ENCODE measurements at places on chromosomes 11 and 22.

DNA sequence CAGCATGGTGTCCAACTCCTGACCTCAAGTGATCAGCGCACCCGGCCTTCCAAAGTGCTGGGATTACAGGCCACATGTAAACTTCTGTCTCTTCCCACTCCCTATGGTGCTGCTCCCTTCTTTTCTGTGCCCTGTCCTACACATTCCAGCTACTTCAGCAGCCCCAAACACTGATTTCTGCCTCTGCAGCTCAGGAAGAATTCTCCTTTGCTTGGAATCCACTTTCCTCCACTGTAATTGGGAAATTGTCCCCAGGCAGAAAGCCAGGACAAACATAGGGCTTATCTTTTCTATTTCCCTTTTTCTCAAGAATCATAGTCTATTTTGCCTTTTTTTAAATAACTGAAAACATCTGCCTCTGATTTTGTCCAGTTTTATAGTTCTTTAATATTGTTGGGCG lies 21.3 kb upstream of the DRG1 start:
- no peaks in the 10 kb centered on the region for H3K4me1 ChIP-seq
- no peaks in the 10 kb centered on the region for H3K36me3 ChIP-seq
- DNase-seq = no peak
- H3K27me3 ChIP-seq = no peaks in the 10 kb centered on the region
- H3K4me3 ChIP-seq = no peak overlapping the region
- H3K27ac ChIP-seq = no peak overlapping the region

GRCh38 chr11:77436969-77437368 lies 36.9 kb downstream of the PAK1 start:
- no peak overlapping the region for H3K27ac ChIP-seq
- H3K27me3 ChIP-seq = no peaks in the 10 kb centered on the region
- DNase-seq = no peak

DNA sequence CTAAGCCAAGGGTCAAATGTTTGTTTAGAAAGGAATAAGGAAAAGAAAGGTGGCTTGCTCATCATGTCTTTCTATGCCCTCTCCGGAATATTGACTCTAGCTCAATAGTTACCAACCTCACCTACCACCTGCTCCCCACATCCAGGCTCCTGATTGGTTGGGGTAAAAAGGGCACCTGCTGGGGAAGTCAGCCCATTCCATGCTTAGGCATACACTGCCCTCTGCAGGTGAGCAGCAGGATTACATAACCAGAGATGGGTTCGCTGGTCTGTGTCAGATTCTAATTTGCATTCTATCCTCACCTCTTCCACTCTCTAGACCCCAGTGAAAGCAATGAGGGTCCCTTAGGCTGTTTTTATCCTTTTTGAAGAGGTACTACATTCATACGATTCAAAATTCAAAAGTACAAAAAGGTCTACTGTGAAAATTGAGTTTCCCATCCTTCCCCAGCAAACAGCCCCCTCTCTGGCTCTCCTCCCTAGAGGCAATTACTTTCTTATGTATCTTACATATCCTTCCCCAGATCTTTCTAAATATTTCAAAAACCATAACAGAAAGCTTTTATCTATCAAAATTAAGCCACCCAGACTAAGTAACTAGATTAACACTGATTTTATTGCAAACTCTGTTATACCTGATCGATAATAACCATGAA lies 98.0 kb upstream of the ASPHD2 start:
- no peak overlapping the region for H3K4me3 ChIP-seq
- no peak for DNase-seq
- no peak overlapping the region for H3K27ac ChIP-seq
- no peaks in the 10 kb centered on the region for H3K27me3 ChIP-seq

DNA sequence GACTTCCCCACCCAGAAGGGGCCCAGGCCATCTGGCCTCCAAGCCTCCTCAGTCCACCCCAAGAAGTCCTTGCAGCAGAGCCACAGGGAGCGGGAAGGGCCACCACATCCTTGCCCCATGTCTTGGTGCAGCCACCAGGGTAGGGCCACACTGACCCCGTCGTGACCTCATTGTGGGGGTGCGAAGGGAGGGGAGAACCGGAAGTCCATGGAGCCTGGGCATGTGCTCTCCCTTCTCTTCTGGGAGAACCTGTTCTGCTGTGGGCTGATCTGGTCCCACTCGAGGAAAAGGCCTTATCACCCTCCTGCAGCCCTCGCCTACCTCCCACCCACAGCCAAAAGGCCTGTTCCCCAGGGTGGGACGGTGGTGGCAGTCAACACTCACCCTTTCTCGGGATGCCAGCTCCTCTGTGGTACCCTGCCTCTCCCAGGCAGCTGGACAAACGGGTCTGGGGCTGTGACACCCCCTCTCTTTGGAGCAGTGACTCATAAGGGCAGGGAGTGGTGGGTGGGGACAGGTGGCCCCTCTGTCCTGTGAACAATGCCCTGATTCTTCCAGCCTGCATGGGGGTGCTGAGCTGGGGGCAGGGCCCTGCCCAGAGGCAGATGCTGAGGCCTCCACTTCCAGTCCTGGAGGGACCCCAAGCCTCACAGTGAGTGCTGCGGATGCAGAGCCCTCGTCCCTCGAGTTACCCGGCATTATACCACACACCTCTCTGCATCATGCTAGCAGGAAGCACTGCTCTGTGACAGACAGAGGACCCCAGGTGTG lies 14.6 kb upstream of the CTSD start:
- no peaks in the 10 kb centered on the region for H3K27me3 ChIP-seq
- H3K27ac ChIP-seq = no peak overlapping the region
- DNase-seq = no peak

DNA sequence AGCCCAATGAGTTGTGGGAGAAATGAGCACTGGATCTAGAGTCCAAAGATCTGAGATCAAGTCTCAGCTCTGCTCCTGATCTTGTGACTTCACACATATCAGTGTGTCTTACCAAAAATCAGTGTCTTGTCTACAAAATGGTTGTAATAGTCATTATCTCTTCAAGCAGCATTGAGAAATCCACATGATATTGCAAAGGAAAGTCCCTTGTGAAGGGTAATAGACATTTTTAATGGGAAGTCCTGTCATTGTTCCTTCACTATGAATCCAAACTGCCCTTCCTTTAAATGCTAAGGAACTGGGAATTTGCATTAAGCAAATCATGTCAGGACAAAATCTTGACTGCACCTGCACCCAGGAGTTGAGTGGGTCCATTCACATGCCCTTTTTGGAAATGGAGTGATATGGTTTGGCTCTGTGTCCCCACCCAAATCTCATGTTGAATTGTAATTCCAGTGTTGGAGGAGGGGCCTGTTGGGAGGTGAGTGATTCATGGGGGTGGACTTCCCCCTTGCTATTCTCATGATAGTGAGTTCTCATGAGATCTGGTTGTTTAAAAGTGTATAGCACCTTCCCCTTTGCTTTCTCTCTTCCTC lies 51.1 kb downstream of the COMMD9 start:
- H3K27ac ChIP-seq = no peak overlapping the region
- DNase-seq = no peak
- no peak overlapping the region for H3K4me3 ChIP-seq
- H3K4me1 ChIP-seq = no peaks in the 10 kb centered on the region

DNA sequence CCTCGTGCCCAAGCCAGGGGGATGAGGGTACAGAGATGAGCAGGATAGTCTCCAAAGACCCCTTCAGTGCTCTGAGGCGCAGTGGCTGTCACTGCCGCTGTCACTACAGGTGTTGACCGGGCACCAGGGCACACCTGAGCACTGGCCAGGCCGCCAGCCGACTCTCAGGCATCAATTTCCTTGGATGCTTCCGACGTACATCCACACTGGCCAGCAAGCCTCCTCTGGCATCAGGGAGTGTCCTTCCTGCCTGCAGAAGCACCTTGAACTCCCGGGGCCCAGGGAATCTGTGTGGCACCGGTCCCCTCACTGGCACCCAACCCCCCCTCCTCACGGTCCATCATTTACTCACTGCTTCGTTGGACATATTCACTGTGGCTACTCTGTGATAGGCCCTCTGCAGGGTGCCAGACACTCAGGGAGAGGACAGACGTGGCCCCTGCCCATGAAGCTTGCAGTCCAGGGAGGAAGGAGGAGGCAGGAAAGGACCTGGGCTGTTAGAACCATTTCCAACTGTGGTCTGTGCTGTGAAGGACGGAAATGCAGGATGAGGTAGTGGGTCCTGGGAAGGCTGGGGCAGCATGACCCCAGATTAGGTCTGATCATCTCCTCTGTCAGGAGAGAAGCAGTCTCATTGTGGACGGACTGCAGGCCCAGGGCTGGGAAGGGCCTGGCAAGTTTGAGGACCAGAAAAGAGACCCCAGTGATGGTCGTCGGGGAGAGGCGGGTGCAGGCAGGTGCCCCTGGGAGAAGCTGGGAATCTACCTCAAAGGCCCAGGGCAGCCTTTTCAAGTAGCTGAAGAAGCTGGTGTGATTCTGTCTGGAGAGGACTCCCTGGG lies 46.3 kb upstream of the ANO1 start:
- H3K4me3 ChIP-seq = no peak overlapping the region
- no peaks in the 10 kb centered on the region for H3K36me3 ChIP-seq
- no peaks in the 10 kb centered on the region for H3K4me1 ChIP-seq
- no peak overlapping the region for H3K27ac ChIP-seq

GRCh38 chr22:39151329-39151975 lies 1.0 kb downstream of the CBX7 start:
- H3K4me3 ChIP-seq = peak overlapping the region; percentile 67
- H3K4me1 ChIP-seq = peaks cover 3% of the 10 kb centered on the region
- no peaks in the 10 kb centered on the region for H3K36me3 ChIP-seq
- H3K27me3 ChIP-seq = no peaks in the 10 kb centered on the region
- H3K27ac ChIP-seq = peak overlapping the region; percentile 95

GRCh38 chr22:33247758-33248157 lies 189.6 kb upstream of the SYN3 start:
- DNase-seq = no peak
- no peaks in the 10 kb centered on the region for H3K27me3 ChIP-seq
- no peak overlapping the region for H3K4me3 ChIP-seq
- no peak overlapping the region for H3K27ac ChIP-seq
- no peaks in the 10 kb centered on the region for H3K4me1 ChIP-seq

- no peak for DNase-seq
- no peaks in the 10 kb centered on the region for H3K4me1 ChIP-seq
- H3K27ac ChIP-seq = no peak overlapping the region
- no peaks in the 10 kb centered on the region for H3K36me3 ChIP-seq
These were observed 11.6 kb downstream of the IGSF22 start for GRCh38 chr11:18714443-18714780.

DNA sequence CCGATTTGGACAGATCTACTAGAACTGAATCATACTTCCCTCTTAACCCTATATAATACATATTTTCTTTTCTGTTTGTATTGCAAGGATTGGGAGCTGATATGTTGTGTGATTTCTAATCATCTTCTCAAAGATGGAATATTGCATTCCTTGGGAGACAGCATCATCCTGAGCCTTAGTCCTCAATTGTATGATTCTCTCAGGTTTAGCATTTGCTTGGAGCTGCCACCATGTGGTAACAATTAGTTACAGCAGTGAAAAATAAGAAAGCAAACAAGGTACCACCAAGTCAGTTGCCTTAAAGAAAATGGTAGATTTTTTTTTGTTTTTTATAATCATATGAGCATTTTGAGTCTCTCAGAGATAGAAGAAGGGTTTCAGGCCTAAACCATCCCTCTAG lies 11.9 kb downstream of the SNX19 start:
- no peaks in the 10 kb centered on the region for H3K36me3 ChIP-seq
- no peak overlapping the region for H3K27ac ChIP-seq
- H3K27me3 ChIP-seq = no peaks in the 10 kb centered on the region
- no peak overlapping the region for H3K4me3 ChIP-seq
- no peak for DNase-seq

DNA sequence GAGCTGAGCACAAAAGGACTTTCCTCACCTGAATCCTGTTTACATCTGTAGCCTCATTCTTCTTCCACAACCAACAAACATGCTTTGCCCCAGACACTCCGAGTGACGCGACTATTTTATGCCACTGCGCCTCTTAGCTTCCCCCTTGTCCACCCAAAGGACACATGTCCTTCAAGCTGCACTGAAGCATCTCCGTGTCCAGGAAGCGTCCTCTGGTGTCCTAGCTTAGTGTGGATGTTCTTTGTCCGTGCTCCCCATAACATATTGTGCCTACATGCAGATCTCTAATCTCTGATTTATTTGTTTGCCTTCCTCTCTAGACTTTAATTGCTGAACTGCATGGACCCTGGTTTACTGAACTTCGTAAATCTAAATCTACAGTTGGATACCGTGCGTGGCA lies 20.1 kb upstream of the CECR2 start:
- H3K4me3 ChIP-seq = no peak overlapping the region
- H3K27ac ChIP-seq = no peak overlapping the region
- DNase-seq = no peak
- H3K27me3 ChIP-seq = no peaks in the 10 kb centered on the region

DNA sequence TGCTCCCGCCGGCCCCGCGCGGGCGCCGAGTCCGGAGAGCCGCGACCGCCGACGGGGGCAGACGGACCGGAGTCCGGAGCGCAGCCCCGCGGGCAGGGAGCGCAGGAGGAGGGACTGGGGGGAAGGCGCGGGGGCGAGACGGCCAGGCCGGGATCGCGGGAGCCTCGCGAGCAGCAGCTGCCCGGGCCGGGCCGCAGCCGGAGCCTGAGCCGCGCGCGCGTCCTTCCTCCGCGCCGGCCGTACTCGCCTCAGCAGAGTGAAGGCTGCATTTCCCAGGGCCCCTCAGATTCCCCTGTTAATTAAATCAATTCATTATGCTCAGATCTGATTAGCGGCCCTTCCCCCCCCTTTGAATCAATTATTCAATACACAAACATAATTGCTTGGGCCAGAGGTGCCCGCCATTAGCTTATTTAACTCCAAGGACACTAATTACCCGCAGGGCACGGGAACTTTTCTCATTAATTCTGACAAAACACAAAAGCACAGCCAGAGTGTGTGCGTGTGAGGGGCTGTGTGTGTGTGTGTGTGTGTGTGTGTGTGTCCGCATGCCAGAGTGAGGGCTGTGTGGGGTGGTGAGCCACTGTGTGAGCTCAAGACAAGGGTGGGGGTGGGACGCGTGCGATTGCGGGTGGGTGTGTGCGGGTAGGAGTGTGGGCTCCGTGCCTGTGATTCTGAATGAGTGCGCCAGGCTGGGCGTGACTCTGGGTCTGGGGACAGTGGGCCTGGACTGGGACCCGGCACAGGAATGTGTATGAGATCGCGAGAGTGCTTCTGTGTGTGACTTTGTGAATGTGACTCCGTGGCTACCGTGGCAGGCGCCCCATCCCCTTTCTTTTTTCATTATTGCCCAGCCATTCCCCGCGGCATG lies 5.1 kb upstream of the LMO1 start:
- H3K4me1 ChIP-seq = peaks cover 7% of the 10 kb centered on the region
- peak; percentile 11 for DNase-seq
- no peaks in the 10 kb centered on the region for H3K36me3 ChIP-seq
- H3K27me3 ChIP-seq = peaks cover 26% of the 10 kb centered on the region

DNA sequence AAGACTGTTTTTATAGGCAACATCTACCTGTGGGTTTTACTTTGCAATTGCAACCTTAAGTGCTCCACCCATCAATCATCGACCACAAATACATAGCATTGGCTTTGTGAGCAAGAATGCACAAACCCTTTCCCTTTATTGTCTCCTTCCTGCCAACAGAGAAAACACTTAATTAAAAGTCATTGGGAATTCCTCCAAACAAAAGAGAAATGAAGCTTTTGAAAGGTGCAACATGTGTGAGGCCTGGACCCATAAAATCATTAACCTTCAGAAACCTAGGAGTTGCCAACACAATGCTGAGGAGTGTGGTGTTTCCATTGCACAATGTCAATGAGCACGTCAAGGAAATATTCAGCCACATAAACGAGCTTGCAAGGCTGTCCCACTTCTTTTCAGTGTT lies 223.2 kb downstream of the BLID start:
- H3K27me3 ChIP-seq = no peaks in the 10 kb centered on the region
- no peak overlapping the region for H3K4me3 ChIP-seq
- DNase-seq = no peak
- H3K27ac ChIP-seq = no peak overlapping the region
- no peaks in the 10 kb centered on the region for H3K4me1 ChIP-seq
- H3K36me3 ChIP-seq = no peaks in the 10 kb centered on the region

GRCh38 chr22:19824212-19824925 lies 30.3 kb downstream of the GNB1L start:
- H3K36me3 ChIP-seq = no peaks in the 10 kb centered on the region
- H3K4me1 ChIP-seq = no peaks in the 10 kb centered on the region
- no peak for DNase-seq
- no peak overlapping the region for H3K4me3 ChIP-seq

Measured in uterus (tissue), 4 donors.